ENCODE measurements at places on chromosomes 7 and 10.

- no peak for DNase-seq
Measured at GRCh38 chr10:70617798-70618568, 15.4 kb upstream of the PRF1 start.

GRCh38 chr10:46558392-46559185 is 2.1 kb upstream of the GPRIN2 start:
- DNase-seq, result no peak

GRCh38 chr10:118721539-118721876 is 33.3 kb downstream of the CACUL1 start:
- no peak for DNase-seq

GRCh38 chr7:85186521-85187241 is at the start of gene SEMA3D:
SEMA3D (minus strand) TSS chr7:85187056; CDS start chr7:85121891, 65,165 bp downstream.
- DNase-seq, result no peak

DNA sequence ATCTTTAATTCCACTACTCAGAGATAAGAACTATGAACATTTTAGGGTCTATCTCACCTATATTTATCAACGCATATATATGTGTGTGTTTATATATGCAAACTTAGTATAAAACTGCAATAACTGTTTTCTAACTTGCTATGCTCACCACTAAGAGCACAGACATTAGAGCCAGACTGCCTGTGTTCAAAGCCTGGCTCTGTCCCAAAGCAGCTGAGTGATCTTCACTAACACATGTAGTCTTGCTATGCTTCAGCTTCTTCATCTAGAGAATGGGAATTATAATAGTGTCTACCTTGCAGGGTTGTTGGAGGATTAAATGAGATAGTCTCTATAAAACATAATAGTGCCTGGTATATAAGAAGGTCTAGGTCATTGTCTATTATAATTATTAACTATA is 165.5 kb downstream of the MAGI2 start:
- DNase-seq, result no peak

DNA sequence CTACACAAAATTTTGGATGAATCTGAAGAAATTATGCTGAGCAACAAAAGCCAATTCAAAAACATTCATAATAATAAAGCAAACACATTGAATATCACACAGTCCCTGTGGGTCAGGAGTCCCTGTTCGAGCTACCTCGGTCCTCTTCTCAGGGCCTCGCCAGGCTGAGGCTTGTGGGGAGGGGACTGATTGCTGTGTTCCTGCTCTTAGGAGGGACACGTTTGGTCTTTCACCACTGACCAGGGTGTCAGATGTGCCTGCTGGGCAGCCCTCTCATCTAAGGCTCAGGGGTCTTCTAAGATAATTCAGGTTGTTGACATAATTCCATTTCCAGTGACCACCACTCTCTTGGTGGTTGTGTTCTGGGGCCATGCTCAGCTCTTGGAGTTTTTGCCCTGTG is 233.8 kb upstream of the PPP2R2D start:
- no peak for DNase-seq

DNA sequence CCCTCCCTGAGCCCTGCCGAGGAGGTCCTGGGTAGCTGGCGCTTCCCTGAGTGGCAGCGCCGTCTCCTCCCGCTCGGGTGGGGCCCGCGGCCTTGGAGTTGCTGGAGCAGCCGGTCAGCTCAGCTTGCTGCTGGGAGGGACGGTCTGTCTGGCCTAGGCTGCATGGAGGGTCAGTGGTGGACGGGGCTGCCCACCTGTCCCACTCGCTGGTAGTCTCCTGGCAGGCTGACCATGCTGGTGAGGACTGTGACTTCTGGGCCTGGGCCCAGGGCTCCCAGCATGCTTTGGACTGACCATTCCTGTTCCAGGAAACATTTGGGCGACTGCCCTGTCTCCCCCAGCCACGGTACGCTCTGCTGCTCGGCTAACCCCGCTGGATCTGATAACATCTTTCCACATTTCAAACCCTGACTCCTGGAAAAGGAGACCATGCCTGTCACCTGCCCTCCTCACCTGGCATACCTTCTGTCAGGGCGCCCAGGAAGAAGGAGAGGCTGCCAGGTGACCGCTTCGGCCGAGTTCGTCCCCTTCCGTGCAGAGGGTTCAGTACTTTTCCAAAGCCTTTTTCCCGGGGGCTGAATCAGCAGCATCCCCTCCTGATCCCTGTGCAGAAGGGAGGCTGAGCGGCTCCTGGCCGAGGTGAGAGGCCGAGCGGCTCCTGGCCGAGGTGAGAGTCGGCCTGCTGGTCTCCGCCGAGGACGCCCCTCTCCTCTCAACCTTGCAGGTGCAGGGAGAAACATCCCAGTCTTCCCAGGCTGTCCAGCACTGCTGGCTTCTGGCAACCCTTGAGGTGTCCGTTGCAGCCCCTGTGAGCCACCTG is 43.4 kb downstream of the FAM20C start:
- DNase-seq, result no peak
